Astrocyte of the hippocampus (primary cell): ENCODE measurements at places on chromosomes 2 and 18.

- no peak for DNase-seq
Measured at GRCh38 chr2:68432696-68433658, 34.1 kb downstream of the FBXO48 start.

DNA sequence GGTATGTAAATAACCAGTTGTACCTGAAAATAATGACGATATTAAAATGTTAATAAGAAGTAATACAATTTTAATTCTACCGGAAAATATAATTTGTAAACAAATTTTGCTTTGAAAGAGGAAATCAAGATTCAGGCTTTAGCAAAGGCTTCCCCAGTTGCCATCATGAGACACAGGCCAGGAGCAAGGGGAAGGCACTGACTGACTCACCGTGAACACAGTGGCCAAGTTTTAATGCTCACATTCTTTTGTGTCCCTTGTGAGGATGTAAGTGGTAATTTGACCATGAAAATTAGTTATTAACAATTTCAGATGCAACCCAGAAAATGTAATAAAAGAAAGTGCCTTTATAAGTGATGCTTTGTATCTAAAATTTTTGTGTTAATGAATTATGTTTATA lies 164.1 kb downstream of the GREB1L start:
- peak; percentile 42 for DNase-seq

GRCh38 chr2:9939587-9940485 lies 11.7 kb upstream of the GRHL1 start:
- DNase-seq, result peak; percentile 15

DNA sequence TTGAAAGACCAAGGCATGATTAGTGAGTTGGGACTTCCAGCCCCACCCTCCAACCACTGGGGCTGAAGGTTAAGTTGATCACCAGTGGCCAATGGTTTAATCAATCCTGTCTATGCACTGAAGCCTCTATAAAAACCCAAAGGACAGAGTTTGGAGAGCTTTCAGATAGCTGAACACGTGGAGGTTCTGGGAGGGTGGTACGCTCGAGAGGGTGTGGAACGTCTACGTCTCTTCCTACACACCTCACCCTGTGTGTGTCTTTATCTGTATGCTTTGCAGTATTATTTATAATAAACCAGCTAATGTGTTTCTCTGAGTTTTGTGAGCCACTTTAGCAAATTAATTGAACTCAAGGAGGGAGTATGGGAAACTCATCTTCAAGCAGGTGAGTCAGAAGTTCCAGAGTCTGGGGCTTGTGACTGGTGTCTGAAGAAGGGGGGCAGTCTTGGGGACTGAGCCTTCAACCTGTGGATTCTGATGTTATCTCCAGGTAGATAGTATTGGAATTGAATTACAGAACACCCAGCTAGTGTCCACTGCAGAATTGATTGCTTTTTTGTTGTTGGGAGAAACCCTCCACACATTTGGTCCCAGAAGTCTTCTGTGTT lies 20.3 kb downstream of the ACTR3 start:
- no peak for DNase-seq

DNA sequence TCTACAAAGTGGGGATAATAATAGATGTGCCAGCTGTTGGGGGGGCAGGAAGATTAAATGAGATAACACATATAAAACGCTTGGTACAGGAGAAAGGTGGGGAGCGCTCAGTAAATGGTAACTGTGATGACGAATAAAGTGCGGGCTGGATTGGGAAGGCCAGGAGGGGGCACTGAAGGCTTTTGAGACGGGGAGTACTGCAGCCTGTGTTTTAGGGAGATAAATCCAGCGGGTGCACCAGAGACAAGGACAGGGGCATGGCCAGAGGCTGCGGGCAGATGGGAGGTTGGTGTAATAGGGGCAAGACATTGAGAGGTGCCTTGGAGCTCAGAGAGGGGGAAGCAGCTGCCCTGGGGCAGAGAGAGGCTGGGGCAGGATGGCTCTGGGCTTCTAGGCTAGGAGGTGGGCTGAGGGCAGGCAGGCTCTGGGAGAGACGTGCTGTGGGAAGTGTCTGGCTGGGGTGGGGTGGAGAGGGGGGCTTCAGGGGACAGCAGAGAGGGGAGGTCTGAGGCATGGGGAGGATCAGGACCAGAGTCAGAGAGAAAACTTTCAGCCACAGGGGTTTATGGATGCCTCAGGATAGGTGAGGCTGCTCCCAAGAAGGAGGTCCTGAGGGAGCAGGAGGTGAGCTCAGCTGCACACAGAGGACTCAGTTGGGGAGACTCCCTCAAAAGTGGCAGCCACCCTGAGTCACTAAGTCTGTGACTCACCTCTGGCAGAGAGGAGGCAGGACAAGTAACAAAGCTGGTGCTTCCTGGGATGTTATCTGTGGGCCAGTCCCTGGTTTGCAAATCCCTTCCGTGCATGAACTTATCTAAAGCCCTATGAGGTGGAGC lies 18.8 kb downstream of the TEX44 start:
- DNase-seq, result peak; percentile 67

DNA sequence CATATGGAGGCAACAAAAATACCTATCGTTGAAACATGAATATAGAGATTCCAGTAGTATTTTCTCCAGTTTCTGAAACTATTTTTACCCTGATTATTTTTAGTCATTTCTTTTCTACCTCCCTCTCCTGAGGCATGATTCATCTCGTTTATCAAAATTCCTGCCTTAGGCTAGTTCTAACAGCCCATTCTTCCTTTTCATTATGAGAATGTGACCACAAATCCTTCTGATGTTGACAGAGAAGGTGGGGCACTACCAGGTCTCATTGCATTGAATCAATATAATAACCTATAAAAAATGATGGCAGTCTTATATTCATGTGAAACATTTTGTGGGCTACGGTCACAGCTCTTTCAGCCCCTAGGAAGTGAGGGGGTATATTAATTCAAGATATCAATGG lies 406.5 kb upstream of the UBE2E3 start:
- peak; percentile 59 for DNase-seq

DNA sequence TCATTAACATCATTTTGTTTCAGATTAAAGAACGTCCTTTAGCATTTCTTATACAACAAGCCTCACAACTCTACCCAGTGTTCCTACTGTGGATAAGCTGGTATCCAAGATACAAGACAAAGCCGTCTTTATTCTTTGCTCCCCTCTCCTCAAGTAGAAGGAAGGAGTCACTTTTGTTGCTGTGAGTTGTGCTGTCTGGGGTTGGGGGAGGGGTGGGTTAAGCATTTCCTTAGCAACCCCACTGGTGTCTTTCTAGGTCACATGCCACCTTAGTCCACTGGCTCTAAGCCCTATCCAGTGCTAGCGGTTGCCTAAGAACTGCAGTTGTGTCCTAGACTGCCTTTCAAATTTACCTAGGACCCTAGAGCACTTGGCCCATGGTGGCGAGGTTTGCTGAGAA lies 155.6 kb upstream of the PIEZO2 start:
- DNase-seq, result no peak

GRCh38 chr18:35683021-35683420 lies 101.5 kb downstream of the GALNT1 start:
- DNase-seq, result peak; percentile 62

GRCh38 chr2:174450021-174450816 lies 36.6 kb downstream of the GPR155 start:
- DNase-seq, result no peak

GRCh38 chr2:224369028-224369632 lies 32.8 kb downstream of the FAM124B start:
- peak; percentile 62 for DNase-seq

DNA sequence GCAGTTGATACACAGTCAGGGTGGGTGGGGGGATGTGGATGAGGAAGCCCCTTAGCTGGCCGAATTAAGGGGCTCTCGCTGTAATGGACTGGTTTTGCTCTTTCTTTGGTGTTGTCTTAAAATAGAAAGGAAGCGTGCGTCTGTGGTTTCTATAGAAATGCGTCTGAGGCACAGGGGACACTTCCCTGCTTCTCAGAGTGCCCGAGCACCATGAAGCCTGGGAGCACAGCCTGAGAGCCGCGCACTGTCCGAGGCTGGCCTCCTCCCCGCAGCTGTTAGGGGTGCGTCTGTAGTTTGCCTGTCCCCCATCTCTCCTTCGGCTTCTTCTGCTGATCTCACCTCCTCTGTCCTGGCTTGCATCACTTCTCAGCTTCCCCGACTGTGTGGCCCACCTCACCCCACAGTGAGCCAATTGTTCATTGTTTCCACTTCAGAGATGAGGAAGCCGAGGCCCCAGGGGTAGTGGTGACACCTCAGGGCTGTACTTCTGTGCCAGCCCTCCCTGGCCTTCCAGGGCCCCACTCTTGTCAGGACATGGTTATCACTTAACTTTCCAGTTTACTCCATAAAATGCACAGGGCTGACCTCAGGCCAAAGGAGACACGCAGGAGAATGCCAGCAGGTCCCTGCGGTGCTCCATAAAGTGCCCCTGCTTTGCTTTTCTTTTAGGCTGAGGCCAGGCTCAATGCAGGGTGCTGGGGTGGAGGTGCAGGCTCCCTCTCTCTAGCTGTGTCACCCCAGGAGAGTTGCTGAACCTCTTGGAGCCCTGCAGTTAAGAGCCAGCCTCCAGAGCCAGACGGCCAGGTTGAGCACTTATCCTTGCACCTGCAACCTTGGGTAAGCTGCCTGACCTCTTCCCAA lies 210.6 kb downstream of the SEPTIN10 start:
- no peak for DNase-seq

DNA sequence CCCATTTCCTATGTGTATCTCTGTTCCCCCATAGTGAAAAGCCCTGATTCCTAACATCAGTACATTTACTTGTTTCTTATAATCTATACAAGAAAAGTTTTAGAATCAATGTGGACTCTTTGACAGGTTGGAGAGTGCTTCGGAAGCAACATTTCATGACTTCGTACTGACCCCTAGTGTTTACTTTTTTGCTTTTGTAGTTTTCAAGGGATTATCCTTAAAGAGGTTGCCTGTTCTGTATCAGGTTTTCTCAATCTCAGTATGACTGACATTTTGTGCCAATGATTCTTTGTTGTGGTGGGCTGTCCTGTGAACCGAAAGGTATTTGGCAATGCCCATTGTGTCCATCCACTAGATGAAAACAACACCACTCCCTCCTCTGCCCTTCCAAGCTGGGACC lies 43.3 kb upstream of the SERPINB2 start:
- DNase-seq, result peak; percentile 47

GRCh38 chr18:39635966-39636365 lies 2070.4 kb upstream of the CELF4 start:
- peak; percentile 33 for DNase-seq

GRCh38 chr2:160418398-160418765 lies 75.2 kb downstream of the RBMS1 start:
- DNase-seq, result no peak

DNA sequence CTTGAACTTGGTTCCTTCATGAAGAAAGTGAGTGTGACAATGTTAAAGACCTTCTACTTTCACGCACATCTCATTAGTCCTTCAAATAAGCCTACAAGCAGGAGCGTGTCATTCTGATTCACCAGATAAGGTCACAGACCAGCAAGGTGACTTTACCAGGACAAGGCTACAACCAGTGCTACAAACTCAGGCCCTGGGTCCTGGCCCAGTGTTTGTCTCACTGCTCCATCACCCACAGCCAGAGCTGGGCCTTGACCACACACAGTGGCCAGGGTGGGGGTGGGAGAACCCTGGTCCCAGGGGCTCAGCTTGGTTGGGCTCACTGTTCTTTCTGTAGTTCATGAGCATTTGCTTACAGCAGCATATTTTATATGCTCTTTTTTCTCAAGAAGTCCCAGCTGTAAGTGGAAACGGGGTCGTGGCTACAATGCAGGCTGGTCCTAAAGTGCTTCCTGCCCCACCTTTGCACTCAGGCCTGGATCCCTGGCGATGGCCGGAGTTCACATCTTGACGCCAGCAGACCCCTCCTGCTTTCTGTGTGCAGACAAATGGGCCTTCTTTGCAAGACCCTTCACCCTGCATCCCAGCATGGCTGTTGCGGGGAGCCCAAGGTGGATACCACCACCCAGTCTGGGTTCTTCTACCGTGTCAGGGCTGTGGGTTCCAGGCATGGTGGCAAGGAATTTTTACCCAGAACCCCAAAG lies 153.6 kb upstream of the EPAS1 start:
- no peak for DNase-seq

DNA sequence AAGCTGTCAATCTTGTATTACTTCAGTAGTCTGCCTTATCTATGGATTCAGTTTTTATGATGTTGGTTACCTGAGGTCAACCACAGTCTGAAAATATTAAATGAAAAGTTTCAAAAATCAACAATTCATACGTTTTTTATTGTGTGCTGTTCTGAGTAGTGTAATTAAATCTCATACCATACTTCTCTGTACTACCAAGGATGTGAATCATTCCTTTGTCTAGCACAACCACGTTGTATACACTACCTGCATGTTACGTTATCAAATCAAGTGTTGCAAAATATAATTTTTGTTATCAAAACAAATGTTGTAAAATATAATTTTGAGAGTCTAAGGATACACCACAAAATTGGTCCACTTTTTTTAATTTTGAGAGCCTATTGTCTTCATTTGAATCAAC lies 590.2 kb upstream of the SETBP1 start:
- DNase-seq, result no peak

DNA sequence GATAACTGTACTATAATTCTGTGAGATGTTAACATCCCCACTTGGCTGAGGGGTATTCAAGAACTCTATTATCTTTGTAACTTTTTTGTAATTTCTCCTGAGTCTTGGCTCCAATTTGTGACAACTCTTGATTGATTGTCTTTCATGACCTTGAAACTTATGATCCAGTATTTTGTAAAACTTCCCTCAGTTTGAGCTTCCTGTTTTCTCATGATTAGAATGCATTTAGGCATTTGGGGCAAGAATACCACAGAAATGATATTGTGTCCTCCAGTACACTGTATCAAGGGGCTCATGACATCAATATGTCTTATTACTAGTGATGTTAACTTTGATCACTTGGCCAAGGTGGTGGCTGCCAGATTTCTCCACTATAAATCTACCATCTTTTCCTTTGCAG lies 37.4 kb downstream of the PNO1 start:
- no peak for DNase-seq

- DNase-seq, result no peak
Measured at GRCh38 chr2:27378809-27379290, 1.7 kb downstream of the ZNF513 start.

DNA sequence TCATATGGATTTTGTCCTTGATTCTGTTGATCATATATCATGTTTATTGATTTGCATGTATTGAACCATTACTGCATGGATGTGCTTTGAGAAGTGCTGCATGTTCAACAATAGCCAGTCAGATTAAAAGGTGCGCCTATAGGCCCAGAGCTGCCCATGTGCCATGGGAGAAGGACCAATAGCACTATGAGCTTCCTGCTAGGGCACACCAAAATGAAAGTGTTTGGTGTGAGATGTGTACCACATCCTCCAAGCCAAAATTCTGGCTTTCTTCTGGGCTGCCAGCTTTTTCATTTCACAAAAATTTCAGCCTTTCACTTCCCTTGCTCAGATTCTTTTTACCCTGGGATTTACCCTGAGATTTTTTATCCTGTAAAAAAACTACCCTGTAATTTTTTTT lies 34.8 kb upstream of the MMADHC start:
- DNase-seq, result no peak

DNA sequence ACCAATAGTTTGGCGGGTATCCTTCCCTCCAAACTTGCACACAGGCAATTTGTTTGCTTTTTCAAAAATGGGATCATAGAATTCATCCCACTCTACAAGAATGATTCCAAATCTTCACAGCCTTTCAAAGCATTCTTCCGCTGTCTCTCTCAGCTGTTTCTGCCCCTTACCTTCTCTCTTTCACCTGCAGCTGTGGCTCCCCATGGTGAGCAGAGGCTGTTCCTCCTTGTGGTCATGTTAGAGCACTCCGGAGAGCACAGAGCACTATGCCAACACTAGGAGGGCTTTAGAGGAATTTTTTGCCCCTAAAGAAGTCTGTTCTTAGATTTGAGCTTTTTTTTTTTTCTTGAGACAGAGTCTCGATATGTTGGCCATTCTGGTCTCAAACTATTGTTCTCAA lies 30.4 kb downstream of the MTHFD2 start:
- no peak for DNase-seq

GRCh38 chr2:138677221-138677620 lies 103.0 kb downstream of the NXPH2 start:
- DNase-seq, result no peak
